Activated B cell treated with CpG ODN at 0.5 μM for 24 hours (primary cell): ENCODE measurements at places on chromosomes 3 and 15. TPM values are rescaled to one million over a fixed set of nuclear protein-coding genes. Genes with fewer than 3 reads are reported as not detected.

Gene CHRM5
- total RNA-seq = not detected in 2 replicates

Gene ZNF80
- total RNA-seq = 0.53 and 0.66 TPM in 2 replicates

Gene ASB14
- total RNA-seq = not detected in 2 replicates

Gene PATL2
- 19.8 and 27.2 TPM in 2 replicates for total RNA-seq

Gene DUOXA2
- not detected in 2 replicates for total RNA-seq

Gene CDHR4
- not detected in 2 replicates for total RNA-seq

Gene APH1B
- 22.1 and 23.7 TPM in 2 replicates for total RNA-seq

GRCh38 chr3:48414376-48415250 lies 15.3 kb downstream of the PLXNB1 start:
- DNase-seq = no peak

DNA sequence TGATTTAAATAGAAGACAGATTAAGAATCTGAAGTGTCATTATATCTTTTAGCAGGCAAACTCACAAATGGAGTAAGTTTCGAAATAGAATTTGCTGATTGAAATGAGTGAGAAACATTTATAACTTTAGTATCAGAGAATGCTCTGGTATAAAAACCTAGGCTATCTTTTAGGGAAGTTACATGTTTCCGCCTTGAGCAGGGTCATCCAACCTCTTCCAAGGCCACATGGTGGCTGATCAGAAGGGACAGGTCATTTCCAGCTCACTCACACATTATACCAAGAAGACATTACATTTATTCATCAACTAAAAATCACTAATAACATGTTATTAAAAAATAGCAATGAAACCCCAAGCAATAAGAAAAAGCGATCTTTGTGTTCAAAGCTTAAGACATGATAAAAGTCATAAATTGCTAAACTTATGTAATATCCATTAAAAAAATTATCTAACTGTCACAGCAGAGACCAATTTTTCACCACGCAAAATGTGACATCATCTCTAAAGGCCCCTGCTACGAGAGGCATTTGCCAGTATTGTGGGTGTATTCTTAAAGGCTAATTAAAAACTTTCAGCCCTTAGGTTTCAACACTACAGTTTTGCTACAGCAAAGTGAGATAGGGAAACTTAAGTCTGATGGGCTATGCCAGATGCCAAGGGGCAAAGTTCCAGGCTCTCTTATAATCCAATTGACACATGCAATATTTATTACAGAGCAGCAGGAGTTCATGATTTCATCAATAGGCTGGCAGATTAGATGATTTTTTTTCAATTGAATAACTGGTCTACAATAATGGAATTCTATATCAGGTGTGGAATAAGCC lies 240.4 kb upstream of the TBL1XR1 start:
- DNase-seq = no peak

GRCh38 chr3:129087138-129087702 lies 26.6 kb downstream of the GP9 start:
- no peak for DNase-seq

DNA sequence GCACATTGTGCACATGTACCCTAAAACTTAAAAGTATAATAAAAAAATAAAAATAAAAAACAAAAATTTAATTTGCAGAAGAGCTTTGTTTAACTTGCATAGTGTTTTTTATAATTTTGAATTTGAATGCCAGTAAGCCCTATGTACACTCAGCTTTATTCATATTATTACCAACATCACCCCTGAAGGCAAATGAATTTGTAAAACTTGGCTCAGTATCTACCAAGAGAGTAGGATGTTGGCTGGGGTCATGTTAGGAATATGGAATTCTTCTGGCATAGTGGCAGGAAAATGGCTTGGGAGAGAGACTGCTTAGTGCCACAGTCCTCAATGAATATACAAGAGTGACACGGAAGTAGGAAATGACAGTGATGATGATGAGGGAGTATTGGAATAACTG lies 30.7 kb downstream of the TRPC1 start:
- no peak for DNase-seq

DNA sequence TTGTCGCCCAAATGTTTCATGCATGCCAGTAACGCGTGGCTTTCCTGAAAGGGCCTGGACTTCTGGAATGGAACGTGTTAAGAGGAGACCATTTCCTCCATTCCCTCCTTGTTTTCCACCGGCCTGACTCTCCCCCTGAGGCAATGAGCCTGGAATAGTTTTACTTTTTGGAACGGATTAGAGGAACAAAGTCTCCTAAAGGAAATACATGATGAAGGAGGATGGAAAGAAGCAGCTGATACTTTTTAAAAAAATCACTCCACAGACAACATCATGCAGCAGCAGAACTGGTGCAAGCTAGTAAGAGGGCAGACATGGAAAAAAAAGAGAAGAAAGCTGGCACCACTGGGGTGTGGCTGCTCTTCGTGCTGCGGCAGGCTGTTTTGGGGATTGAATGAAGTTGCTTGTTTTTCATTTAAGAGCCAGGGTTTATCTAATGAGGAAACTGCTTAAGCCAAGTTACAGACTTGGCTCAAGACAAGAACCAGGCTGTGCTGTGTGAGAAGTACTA lies 3.6 kb upstream of the KBTBD12 start:
- no peak for DNase-seq

GRCh38 chr15:90376789-90377188 lies 11.3 kb upstream of the IQGAP1 start:
- no peak for DNase-seq

DNA sequence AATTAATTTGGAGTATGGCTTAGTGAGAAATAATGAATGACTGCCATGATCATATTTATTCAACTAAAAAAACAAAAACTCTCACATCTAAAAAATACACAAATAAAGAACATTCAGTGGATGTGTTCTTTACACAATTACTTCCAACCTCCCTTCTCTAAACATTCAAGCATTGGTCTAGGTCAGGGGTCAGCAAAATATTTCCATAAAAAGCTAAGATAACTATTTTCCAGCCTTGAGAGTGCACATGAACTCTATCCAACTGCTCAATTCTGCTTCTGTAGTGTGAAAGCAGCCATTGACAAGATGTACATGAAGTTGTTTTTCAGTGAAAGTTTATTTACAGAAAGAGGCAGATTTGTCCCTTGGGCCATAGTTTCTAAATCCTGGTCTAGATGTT lies 406.3 kb downstream of the MAGI1 start:
- DNase-seq = no peak

GRCh38 chr3:172700936-172701455 lies 9.9 kb downstream of the NCEH1 start:
- DNase-seq = no peak

GRCh38 chr3:68256635-68257223 lies 602.3 kb upstream of the SUCLG2 start:
- DNase-seq = no peak

DNA sequence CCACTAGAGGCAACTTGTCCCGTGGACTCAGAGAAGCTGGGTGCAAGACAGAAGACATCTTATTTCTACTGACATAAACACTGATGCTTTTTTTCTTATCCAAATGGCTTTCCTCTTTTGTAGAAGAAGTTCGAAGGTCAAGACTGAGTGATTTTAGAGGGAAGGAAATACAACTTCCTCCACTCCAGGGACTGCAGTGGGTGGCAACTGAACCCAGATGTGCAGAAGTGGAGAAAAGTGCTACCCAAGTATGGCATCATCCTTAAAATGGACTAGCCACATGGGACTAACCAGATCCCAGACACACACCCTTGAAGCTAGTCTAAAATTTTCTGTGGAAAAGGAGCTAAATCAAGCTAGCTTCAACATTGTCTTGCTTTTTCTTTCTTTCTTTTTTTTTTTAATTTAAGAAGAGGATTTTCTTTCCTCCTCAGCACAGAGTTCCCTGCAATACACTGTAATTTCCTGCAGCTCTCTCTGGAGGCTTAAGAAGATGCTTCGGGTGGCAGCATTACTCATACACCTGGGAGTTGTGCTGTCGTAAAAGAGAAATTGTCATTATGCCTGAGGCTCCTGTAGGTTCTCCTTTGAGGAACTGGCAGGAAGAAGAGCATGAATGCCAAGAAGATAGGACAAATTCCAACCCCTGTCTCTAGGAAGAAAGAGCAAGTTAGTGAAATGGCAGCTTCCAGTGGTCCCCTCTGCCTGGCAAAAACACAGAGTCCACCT lies 3.8 kb upstream of the FRMD4B start:
- no peak for DNase-seq

DNA sequence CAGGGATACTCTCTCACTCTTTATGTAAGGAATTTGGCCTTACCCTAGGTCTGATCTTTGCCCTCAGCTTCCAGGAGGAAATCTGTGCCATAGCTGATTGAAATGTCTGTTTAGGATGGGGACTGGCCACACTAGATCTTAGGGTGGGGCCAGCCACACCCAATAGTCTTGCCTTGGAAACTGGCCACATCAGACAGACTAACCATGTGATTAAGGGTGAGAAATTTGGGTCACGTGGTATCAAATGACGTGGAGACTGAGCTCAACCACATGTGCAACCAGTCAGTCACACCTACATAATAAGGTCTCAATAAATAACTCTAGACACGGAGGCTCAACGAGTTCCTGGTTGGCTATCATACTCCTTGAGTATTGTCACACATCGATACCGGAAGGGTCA lies 113.5 kb downstream of the CNTN3 start:
- no peak for DNase-seq

GRCh38 chr3:65875393-65876027 lies 163.2 kb downstream of the MAGI1 start:
- no peak for DNase-seq

- DNase-seq = no peak
Observed at GRCh38 chr3:129015388-129016105, 14.4 kb downstream of the EFCC1 start.

DNA sequence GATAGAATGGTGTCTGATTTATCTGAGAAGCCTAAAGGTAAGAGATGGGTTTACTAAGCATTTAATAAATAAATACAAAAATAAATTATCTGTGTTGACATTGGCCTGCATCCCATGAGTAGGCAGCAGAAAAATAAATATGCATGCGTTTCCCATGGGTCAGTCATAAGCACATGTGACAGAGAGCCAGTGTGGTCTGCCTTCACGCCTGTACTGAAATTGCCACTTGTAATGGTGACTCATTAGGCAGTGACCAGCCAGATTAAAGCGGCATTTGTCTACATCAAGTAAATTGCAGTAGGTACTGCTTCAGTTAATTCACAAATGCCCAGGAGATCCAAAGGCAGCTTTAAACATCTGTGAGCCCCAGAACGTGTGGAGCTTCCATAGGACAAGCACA lies 399.6 kb downstream of the NAALADL2 start:
- DNase-seq = no peak

DNA sequence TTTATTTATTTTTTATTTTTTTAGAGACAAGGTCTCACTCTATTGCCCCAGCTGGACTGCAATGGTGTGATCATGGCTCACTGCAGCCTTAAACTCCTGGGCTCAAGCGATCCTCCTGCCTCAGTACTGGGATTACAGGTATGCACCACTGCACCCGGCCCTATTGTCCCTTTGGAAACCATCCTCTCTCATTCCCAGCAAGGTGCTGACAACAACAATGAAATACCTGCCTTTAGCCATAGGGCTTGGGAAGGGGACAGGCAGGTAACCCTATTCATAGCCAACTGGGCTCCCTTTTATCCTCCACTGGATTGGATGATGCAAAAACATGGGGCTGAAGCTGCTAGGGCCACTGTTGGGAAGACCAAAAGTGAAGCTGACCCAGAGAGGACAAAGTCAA lies 43.1 kb downstream of the SCAP start:
- DNase-seq = no peak

DNA sequence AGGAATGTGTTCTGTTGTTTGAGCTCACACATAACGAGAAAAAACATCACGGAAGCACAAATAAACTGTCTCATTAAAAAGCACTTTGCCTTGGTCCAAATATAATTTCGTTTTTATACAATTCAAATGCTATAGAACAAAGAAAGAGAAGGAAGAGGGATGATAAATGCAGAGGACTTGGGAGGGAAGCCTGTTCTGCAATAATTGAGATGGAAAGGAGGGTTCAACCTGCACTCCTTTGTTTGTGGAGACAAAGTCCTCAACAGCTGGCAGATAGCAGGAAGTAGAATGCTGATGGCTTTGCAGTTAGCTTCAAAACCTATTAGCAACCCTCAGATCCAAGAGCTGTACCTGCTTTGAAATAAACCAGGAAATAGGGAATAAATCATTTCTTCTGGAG lies 1010.8 kb downstream of the FHIT start:
- DNase-seq = no peak

GRCh38 chr3:35664460-35664919 lies 25.2 kb downstream of the ARPP21 start:
- peak; percentile 14 for DNase-seq
